ENCODE measurements at places on chromosomes 2 and 18.

- DNase-seq: no peak
Measured at GRCh38 chr18:70293166-70293565, 4.3 kb downstream of the SOCS6 start.

DNA sequence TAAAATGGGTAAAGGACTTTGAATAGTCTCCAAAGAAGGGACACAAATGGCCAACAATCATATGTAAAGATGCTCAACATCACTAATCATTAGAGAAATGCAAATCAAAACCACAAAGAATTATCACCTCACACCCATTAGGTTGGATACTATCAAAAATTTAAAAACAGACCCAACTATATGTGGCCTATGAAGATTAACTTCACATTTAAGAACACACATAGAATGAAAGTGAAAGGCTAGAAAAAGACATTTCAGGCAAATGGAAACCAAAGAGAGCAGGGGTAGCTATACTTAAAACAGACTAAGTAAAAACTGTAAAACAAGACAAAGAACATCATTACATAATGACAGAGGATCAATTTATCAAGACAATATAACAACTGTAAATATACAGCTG is 53.5 kb upstream of the ASPRV1 start:
- no peak for DNase-seq

DNA sequence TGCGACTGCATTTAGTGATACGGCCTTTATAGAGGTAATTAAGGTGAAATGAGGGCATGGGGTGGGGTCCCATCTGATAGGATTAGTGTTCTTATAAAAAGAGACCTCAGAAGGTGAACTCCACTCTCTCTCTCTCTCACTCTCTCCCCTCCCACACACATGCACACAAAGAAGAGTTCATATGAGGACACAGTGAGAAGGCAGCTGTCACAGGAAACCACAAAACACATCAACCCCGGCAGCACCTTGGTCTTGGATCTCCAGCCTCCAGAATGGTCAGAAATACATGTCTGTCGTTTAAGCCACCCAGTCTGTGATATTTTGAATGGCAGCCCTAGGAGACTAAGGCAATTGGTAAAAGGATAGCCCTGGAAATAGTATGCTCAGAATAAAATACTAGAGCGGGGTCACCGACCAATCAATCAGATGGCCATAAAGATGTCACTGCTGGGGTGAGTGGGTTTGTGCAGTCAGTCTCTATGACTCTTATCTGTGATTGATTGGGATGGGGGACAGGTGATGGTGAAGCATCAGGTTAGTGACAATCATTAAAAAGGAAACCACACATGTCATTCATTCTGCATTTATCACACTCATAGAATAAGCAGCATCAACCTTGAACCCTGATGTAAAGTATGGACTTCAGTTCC is 118.9 kb upstream of the POU3F3 start:
- no peak for DNase-seq

- no peak for DNase-seq
Measured at GRCh38 chr2:163785162-163785561, 49.4 kb upstream of the FIGN start.

DNA sequence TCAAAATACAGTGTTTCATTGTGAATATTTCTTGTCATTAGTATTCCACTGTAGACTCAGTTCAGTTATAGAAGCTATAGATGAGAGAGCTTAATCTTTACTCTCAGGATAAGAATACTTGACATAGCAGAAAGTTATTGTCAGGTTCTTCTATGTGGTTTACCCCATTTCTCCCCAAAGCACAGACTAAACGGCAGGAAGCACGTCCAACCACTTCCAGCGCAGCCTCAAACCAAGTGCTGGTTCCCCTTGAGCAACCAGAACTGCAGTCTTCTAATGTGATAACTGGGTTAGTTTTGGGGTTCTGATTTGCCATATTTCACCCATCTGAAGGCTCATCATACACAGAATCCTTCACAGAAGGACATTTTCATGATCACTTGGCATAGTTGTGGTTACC is 324.7 kb downstream of the SLC8A1 start:
- peak; percentile 45 for DNase-seq

DNA sequence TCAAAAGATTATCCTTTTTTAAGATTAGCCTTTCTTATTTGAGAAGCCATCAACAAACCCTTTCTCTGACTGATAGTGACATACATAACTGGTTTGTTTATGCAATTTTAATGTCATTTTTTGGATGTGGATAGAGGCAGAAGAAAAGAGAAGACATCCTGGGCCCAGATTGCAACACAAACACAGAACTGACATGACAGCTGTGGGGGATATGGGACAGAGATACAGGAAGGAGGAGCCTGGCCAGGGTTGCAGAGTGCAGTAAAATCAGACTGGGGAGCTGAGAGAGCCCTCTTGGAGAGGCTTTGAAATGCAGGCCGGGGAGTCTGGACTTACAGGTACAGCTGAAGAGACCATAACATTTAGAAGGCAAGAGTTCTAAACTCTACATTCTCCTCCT is 65.1 kb downstream of the SIGLEC15 start:
- DNase-seq: no peak

- DNase-seq: no peak
Measured at GRCh38 chr18:13161276-13161899, 57.2 kb upstream of the LDLRAD4 start.

- DNase-seq: peak; percentile 35
Measured at GRCh38 chr2:191693778-191694177, 15.8 kb downstream of the NABP1 start.

- no peak for DNase-seq
Measured at GRCh38 chr18:67300498-67300897, 216.0 kb downstream of the DSEL start.

DNA sequence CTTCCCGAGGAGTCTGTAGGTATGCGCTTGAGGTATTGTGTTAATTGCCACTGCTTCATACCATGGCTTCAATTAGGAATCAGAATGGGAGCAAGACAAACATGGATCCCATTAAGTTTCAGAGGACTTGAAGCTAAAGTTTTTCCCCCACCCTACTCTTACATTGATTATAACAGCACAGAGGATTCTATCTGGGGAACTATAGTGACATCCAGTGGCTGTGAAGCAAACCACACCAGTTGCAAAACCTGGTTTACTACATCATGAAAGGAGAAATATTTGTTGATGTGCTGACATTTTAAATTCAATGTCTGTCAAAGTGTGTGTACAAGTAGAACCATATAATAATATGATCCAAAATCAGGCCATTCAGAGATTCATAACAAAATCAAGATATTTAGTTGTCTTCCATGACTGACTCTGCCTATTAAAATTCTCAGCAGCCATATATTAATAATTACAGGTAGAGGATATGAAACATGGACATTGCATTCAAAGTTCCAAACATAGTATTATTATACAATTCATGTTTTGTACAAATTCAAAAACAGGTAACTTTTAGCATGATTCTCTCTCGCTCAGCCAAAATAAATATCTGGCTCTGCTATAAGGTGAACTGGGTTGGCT is 82.9 kb downstream of the GRB14 start:
- DNase-seq: peak; percentile 50

- no peak for DNase-seq
Measured at GRCh38 chr2:148952621-148953020, 77.6 kb downstream of the KIF5C start.

GRCh38 chr2:181953881-181954537 is 31.6 kb upstream of the PPP1R1C start:
- peak; percentile 50 for DNase-seq

DNA sequence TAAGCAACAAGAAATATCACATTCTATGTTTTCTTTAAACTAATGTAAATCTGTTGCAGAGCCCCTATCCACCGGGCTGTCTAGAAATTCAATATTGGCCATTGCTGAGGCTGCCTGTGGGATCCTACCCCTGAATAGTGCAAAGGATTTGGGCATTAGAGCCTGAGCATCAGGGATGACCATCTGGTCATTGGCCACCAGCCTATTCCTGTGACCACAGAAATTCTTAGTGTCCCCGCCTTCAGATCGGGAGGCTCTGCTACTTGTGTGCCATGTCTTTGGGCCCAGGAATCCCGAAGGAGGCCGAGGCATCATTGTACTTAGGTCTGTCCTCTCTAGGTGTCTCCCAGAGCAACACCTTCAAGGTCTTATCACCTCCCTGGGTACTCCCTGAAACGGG is 73.8 kb downstream of the HRH4 start:
- DNase-seq: no peak

GRCh38 chr2:149155196-149155969 is 116.9 kb downstream of the LYPD6B start:
- DNase-seq: no peak

- DNase-seq: no peak
Measured at GRCh38 chr18:2654928-2655177, 673 bp upstream of the SMCHD1 start.

GRCh38 chr2:134737671-134738070 is 18.9 kb upstream of the TMEM163 start:
- DNase-seq: no peak

- DNase-seq: no peak
Measured at GRCh38 chr2:45823723-45824206, 172.3 kb downstream of the PRKCE start.

- no peak for DNase-seq
Measured at GRCh38 chr2:176518823-176519222, 249.6 kb downstream of the MTX2 start.

GRCh38 chr2:236136538-236136937 is 31.6 kb downstream of the GBX2 start:
- no peak for DNase-seq

DNA sequence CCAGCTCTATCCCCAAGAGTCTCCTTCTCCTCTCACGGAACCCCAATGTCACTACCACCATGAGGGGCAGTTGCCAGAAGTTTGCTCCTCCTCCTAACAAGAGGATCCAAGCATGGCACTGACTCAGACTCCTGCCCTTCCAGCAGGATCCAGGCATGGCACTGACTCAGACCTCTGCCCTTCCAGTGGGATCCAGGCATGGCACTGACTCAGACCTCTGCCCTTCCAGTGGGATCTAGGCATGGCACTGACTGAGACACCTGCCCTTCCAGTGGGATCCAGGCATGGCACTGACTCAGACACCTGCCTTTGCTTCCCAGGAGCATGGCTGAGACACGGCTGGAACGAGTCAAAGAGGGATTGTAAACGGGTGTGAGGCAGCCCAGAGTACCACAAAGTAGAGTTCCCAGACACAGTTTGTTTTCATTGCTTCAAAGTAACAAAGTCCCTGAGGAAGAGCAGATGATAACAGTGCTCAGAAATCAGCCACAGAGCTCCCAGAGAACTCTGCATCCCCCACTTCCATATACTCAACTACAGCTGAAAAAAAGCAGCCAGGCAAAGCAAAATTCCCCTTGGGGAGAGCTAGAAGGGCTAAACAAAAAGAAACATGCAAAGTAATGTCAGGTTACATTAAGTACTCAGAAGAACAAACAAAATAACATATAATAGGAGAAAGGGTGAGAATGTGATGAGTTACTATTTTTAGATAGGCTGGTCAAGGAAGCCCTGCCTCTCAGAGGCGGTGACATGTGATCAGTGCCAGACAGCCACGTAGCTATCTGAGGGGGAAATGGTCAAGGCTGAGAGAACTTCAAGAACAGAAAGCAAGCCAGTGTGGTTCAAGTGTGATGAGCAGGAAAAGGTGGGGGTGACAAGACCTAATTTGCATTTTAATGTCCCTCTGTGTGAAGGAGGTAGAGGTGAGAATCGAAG is 3.0 kb downstream of the BUB1 start:
- peak; percentile 16 for DNase-seq

DNA sequence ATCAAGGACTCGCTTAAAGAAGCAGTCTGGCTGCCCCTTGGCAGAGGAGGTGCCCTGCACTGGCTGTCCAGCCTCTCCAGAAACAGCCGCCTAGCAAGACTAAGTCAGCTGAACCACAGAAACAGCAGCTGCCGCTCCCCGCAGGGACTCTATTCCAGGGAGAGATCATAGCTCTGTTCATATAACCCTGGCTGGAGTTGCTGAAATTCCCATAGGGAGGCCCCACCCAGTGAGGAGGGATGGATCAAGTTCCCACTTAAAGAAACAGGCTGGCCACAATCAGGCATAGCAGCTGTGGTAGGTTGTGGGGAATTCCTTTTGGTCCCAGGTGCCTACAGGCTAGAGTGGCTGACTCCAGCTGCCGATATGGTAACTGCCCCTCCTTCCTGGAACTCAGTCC is 74.2 kb upstream of the MC4R start:
- peak; percentile 38 for DNase-seq

DNA sequence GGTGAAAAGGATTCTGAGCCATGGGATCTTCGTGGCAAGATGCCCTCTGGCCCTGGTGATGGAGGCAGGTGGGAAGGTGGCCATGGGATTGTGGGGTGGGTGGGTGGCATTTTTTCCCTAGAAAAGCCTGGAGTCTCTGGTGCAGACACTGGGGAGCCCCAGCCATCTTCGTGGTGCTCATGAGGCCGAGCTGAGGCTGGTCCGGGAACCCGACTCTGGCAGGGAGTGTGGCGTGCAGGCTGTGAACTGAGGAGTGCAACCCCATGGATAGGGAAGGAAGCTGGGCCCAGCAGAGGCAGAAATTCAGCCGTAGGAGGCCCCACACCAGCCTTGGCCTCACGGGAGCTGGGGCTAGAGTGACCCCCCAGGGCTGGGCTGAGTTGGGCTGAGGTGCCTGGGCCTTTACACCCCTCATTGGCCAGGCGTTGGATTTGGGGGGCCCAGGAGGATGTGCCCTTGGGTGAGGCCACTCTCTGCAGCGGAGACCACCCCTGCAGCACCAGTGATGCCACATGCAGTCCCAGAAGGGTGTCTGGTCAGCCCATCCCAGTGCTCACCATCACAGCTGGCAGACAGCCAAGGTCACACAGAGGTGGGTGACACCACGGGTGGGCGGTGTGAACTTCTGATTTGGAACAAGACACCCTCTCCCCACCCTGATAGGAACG is 115.6 kb upstream of the HDAC4 start:
- no peak for DNase-seq

GRCh38 chr2:186641132-186641806 is 51.4 kb downstream of the ITGAV start:
- DNase-seq: no peak

GRCh38 chr2:170819680-170820664 is 3.3 kb downstream of the GAD1 start:
- DNase-seq: no peak

GRCh38 chr2:222897898-222898297 is 37.1 kb downstream of the ACSL3 start:
- no peak for DNase-seq

DNA sequence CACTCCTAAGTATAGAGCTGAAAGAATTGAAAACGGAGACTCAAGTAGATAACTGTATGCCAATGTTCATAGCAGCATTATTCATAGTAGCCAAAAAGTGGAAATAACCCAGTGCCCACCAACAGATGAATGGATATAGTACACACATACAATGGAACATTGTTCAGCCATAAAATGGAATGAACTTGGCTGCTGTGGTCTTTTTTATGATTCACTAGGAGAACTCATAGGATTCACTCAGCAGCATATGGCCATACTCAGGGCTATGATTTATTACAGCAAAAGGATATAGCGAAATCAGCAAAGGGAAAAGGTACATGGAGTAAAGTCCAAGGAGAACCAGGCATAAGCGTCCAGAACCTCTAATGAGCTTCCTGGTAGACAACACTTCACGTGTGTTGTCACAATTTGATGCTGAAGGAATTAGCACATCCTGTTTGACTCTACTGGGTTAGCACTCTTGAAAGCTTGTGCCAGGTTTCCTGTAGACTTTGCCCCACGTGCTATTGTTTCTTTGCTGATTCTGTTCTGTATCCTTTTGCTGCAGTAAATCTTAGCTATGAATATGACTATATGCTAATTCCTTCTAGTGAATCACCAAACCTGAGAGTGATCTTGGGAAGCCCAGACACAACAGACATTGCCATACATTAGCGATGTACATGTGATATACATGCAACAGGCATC is 15.7 kb downstream of the SPC25 start:
- no peak for DNase-seq

- DNase-seq: no peak
Measured at GRCh38 chr18:39019989-39020388, 1454.4 kb upstream of the CELF4 start.

- DNase-seq: no peak
Measured at GRCh38 chr2:105224444-105224843, 17.1 kb upstream of the GPR45 start.

All from fibroblast of skin of right quadriceps (primary cell).